AG20443 (cell line): ENCODE measurements at places on chromosomes 3 and 15.

- DNase-seq = no peak
Observed at GRCh38 chr3:141114816-141115460, 63.8 kb downstream of the SPSB4 start.

GRCh38 chr3:71517271-71517791 is 66.2 kb downstream of the FOXP1 start:
- DNase-seq = no peak

DNA sequence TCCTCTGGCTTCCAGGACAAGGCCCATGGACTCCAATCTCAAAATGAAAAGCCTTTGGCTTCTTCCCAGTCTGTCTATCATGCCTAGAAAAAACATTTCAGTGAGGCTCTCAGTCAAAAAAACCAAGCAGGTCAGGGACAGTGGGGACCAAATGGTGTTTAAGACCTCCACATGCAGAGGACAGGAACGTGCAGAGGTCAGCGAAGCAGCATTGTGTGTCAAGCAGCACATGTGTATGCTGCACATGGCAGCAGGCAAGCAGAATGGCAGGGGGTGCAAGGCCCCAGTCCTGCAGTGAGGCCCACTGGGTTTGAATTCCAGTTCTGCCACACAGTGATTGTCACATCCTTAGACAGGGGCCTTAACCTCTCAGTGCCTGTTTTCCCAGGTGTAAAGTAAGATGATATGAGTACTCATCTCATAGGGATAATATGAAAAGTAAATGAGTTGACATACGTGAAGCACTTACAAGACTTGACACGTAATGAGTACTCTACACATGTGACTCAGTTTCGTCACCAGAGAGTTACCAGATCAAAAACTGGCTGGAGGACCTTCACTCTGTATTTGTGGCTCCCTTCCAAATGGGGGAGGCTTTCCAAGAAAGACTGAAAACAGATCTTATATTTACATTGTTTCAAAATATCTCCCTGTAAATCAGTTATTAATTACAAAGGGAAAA is 11.2 kb downstream of the STIMATE start:
- no peak for DNase-seq

DNA sequence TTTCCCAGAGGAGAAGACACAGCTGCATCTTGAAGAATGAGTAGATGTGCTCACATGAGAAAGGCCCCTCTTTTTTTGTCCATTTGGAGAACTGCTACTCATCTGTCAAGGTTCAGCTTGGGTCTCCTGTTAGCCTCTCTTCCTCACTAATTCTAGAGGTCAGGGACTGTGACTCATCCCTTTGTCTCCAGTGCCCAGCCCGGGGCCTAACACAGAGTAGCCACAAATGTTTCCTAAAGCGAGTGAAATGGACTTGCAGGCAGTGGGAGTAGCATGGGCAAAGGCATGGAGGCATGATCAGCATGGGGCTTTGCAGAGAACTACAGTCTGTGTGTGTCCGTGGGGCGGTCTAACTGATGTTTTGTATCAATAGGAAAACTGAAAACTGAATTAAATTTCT is 33.9 kb upstream of the MRPS22 start:
- DNase-seq = no peak

DNA sequence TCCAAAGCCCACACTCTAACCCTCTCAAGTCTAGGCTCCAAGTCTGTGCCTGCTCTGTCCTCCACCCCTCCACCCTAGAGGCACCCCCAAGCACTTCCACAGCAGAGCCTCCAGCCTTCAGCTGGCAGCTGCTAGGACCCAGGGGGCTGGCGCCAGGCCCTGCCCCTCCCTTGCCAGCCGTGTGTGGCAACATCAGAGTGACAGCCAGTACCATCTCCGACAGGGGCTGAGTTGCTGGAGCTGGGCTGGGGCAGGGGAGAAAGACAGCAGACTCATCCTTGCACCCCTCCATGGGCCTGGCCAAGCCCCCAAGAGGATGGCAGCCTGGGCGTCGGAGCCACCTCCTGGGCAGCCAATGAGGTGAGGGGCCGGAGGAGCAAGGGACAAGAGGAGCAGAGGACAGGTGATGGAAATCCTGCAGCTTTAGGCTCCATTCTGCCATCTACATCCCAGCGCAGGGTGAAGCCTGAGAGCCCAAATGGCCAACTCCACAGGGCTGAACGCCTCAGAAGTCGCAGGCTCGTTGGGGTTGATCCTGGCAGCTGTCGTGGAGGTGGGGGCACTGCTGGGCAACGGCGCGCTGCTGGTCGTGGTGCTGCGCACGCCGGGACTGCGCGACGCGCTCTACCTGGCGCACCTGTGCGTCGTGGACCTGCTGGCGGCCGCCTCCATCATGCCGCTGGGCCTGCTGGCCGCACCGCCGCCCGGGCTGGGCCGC is at the start of gene GPR62:
Gene GPR62 (plus strand): TSS at position 207 of the 718 bp plus-strand sequence. CDS start 272 bp downstream, at position 479.
- DNase-seq = no peak

DNA sequence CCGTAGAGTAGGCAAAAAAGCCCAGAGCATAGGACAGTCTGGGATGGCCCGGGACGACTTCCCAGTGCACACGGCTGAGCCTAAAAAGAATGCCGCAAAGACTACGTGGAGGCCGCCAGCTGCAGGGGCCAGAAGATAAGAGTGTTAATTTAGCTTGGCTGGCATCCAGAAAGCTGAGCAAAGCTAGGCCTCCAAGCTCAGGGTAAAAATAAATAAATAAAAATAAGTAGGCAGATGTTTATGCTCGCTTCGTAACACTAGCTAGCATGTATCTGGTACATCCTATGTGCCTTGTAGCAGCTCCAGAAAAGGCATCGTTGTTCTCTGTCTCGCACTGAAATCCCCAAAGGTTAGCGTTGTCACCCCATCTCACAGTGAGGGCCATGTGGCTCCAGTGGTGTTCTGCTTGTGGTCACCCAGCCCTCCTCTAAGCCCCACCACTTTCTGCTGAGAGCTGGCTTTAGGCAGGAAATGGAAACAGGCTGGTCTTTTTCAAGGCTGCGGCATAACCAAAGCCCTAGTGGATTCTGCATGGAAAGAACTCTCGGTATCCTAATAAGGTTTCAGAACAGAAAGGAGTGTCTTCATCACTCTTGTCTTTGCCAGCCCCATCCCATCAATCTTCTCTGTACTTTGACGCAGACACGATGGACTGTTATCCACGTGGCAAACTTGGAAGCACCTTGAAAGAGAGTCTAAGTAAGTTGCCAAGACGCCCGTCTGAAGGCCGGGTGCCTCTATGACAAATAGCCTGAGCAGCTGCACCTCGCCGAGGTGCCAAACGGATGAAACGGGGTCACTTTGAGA is 58.1 kb upstream of the MEF2A start:
- DNase-seq = peak; percentile 56

DNA sequence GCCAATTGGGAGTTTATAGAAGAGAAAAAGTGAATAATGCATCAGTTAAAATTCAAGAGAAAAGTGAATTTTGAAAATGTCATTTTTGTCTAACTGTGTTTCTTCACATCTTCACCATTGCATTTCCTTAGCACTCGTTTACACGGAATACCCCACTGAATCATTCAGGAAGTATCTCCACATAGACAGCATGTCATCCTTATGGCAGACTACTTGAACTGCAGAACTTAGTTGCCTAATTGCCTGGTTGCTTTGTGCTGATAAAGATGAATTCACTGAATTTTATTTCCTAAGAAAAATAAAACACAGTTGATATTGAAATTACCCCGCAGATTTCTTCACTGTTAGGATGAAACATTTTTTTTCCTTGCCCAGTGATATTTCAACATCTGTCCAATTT is 627.1 kb downstream of the ROBO1 start:
- peak; percentile 47 for DNase-seq
